GM03348 (cell line): ENCODE measurements at places on chromosomes 12 and 14.

DNA sequence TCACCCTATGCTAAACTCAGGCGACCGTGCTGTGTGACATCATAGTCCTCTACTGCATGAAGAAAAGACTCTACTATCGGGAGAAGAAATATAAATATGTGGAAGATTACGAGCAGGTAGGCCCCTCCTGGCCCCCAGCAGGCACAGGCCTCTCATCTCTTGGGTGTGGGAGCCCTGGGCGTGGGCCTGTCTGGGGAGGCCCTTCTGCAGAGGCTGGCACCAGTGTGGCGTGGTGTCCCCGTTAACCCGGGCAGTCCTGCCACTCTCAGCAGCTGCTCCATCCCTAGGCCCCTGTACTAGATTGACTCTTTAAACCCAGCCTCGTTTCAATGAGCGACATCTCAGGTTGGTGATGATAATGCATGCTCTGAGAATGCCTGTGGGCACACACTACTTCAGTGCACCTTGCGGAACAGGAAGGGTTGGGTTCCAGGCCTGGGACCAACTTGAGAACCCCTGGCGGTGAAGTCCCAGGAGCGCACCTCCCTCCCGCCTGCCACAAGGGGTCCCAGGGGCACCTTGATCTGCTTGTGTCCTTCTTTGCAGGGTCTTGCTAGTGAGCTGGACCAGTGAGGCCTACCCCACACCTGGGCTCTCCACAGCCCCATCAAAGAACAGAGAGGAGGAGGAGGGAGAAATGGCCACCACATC, 23.2 kb downstream of the P2RX4 start:
- no peak for DNase-seq

DNA sequence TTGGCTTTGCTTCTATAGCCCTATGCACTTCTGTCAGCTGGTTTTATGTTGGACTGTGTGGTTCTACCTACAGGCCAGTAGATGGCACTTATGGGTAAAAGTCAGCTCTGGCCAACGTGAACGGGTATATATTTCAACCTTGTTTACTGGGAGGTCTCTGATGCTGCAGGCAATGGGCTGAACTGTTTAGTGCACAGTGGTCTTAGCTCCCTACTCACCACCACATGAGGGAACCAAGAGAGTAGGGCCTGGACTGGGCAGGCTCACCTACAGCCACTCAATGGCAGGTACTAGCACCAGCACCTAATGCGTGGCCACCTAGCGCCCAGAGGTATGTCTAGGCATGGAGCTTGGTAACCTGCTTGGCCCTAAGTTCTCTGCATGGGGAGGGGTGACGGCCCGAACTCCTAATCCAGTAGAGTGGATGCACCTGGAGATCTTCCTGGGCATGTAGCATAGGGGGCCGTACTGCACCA, 481.8 kb downstream of the TMEM117 start:
- DNase-seq = peak; percentile 12

GRCh38 chr14:39766397-39767000, 334.3 kb upstream of the FBXO33 start:
- no peak for DNase-seq

GRCh38 chr12:13591488-13591887, 389.9 kb downstream of the GRIN2B start:
- no peak for DNase-seq

- DNase-seq = no peak
Measured at GRCh38 chr12:105329926-105330282, 587 bp upstream of the C12orf75 start.

- DNase-seq = no peak
Measured at GRCh38 chr12:52912711-52913430, 8.0 kb upstream of the KRT8 start.

DNA sequence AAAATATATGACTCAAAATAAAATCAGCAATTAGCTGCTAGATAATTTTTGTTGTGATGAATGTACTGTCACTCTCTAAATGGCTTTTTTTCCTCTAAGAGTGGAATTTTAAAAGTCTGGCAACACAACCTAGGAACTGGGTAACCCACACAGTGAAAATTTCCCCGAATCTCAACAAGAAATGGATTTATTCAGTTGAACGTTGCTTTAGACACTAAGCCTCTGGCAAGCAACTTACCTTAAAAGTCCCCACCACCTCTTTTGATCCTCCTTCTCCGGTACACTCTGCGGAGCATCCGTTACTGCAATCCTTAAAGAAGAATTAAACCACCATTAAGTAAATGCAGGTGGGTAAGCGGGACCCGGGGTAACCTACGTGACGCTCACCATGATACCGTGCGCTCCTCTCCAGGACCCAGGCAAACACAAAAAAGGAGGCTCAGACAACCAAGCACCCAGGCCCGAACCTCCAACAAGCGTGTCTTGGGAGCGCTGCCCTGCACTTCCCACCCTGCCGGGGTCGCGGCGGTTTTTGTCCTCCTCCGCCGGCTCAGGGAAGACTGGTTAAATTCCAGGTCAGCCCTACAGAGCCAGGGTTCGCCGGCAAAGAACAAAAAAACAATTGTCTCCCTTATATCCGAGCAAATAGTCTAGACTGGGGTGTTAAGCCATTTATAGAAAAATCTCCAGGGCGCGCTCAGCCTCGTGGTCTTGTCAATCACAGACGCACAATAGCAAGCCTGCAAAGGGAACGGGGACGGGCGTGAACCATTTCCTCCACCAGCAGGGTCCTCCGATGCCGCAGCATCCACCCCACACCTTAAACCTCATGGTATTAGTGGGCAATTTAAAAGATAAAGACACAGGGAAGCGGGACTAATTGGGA, 47.1 kb downstream of the BCAT1 start:
- no peak for DNase-seq

- DNase-seq = no peak
Measured at GRCh38 chr14:75549169-75549568, 26.9 kb downstream of the BATF start.

DNA sequence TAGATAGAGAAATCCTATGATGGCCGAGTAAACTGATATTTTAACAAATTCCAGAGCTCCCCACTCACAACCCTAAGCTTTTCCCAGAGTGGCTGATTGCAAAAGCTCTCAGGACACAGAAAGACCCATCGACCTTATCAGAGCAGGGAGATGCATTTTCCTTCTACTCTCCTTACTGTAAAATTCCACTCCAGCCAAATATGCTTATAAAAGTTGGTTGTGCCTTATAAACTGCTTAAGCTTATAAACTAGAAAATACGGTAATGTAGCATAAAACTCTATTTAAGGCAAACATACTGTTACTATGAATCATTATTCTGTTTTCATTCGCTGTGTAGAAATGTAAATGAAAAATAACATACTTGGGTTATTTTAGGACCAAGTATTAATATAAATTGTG, 41.6 kb upstream of the TRHDE start:
- no peak for DNase-seq

- DNase-seq = no peak
Measured at GRCh38 chr14:60196291-60196690, 31.1 kb upstream of the DHRS7 start.
